Neural cell (in vitro differentiated cells): ENCODE measurements at places on chromosomes 7 and 10. TPM values are rescaled to one million over a fixed set of nuclear protein-coding genes. Genes with fewer than 3 reads are reported as not detected.

Gene MRC1
- polyA plus RNA-seq = 0.12 TPM in 1 of 2 replicates, not detected in the other

Gene ASAH2
- 4.3 and 20.8 TPM in 2 replicates for polyA plus RNA-seq

Gene FAM25A
- not detected in 2 replicates for polyA plus RNA-seq

Gene GRID2IP
- 0.32 TPM in 1 of 2 replicates, not detected in the other for polyA plus RNA-seq

Gene TACR2
- not detected in 2 replicates for polyA plus RNA-seq

Gene NPC1L1
- polyA plus RNA-seq = 0.20 TPM in 1 of 2 replicates, not detected in the other

Gene YWHAG
- 276 and 284 TPM in 2 replicates for polyA plus RNA-seq

Gene SPOCK2
- polyA plus RNA-seq = 5.6 and 6.2 TPM in 2 replicates

Gene TMEM270
- polyA plus RNA-seq = not detected in 2 replicates

Gene OR2A7
- not detected in 2 replicates for polyA plus RNA-seq

Gene FAM180A
- polyA plus RNA-seq = not detected in 2 replicates

Gene STEAP2
- 4.6 and 5.9 TPM in 2 replicates for polyA plus RNA-seq

Gene NEURL1
- polyA plus RNA-seq = 12.3 and 15.7 TPM in 2 replicates

Gene AVPI1
- 0.94 and 1.3 TPM in 2 replicates for polyA plus RNA-seq

Gene NODAL
- 0.46 TPM in 1 of 2 replicates, not detected in the other for polyA plus RNA-seq

Gene PRSS2
- not detected in 2 replicates for polyA plus RNA-seq
